ENCODE measurements at places on chromosomes 7 and 10. TPM values are rescaled to one million over a fixed set of nuclear protein-coding genes. Genes with fewer than 3 reads are reported as not detected.

GRCh38 chr10:106565546-106565945 lies 599.0 kb downstream of the SORCS1 start:
- no peak for DNase-seq
- H3K27ac ChIP-seq: no peak overlapping the region
- no peaks in the 10 kb centered on the region for H3K27me3 ChIP-seq
- H3K4me3 ChIP-seq: no peak overlapping the region

DNA sequence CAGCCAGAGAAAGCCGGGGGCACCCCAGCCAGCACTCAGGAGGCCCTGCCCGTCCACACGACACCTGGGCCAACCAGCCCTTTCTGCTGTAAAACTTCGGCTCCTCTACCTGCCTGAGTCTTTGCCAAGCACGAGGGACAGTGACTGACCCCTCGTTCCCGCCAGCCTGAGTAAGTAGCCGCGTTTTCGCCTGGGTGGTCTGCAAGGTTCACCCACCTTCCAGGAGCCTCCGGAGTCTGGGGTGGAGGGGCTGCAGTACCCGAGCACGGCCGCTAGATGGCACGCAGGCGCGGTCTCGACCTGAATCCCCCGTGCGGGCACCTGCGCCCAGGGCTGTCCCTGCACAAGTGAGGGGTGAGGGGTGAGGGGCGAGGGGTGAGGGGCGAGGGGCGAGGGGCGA lies 192.7 kb downstream of the PTPRN2 start:
- H3K27ac ChIP-seq: no peak overlapping the region
- no peak overlapping the region for H3K4me3 ChIP-seq
- peak; percentile 45 for DNase-seq
- no peaks in the 10 kb centered on the region for H3K27me3 ChIP-seq
- H3K4me1 ChIP-seq: no peaks in the 10 kb centered on the region

- H3K27ac ChIP-seq: no peak overlapping the region
- DNase-seq: no peak
- H3K4me3 ChIP-seq: no peak overlapping the region
- no peaks in the 10 kb centered on the region for H3K27me3 ChIP-seq
- no peaks in the 10 kb centered on the region for H3K4me1 ChIP-seq
- no peaks in the 10 kb centered on the region for H3K36me3 ChIP-seq
Observed at GRCh38 chr10:129853562-129853903, 110.5 kb downstream of the EBF3 start.

The PDE6C gene
- not detected for total RNA-seq

- peak overlapping the region; percentile 45 for H3K27ac ChIP-seq
- H3K4me3 ChIP-seq: no peak overlapping the region
- H3K4me1 ChIP-seq: peaks cover 49% of the 10 kb centered on the region
- DNase-seq: no peak
- peaks cover 26% of the 10 kb centered on the region for H3K36me3 ChIP-seq
Observed at GRCh38 chr7:44415510-44415909, 74.9 kb downstream of the NUDCD3 start.

DNA sequence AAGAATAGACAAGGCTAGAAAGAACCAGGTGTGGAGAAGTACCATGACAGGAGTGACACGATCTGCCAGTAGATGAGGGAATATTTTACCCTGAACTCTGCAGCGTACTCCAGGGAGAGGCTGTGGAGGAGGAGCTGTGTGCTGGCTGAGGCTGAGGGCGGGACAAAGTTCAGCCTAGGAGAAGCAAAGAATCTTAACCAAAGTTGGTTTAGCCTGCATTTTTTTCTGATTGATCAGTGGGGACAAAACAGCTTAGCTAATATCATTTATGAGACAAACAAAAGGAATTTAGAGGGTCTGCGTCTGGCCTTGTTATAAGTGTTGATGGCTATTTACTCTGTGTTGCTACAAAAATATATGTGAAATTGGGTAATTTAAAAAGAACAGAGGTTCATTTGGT lies 5.2 kb upstream of the NPSR1 start:
- peak; percentile 67 for DNase-seq
- H3K4me3 ChIP-seq: peak overlapping the region; percentile 52
- H3K27ac ChIP-seq: peak overlapping the region; percentile 75
- H3K4me1 ChIP-seq: peaks cover 62% of the 10 kb centered on the region
- H3K36me3 ChIP-seq: peaks cover 13% of the 10 kb centered on the region

DNA sequence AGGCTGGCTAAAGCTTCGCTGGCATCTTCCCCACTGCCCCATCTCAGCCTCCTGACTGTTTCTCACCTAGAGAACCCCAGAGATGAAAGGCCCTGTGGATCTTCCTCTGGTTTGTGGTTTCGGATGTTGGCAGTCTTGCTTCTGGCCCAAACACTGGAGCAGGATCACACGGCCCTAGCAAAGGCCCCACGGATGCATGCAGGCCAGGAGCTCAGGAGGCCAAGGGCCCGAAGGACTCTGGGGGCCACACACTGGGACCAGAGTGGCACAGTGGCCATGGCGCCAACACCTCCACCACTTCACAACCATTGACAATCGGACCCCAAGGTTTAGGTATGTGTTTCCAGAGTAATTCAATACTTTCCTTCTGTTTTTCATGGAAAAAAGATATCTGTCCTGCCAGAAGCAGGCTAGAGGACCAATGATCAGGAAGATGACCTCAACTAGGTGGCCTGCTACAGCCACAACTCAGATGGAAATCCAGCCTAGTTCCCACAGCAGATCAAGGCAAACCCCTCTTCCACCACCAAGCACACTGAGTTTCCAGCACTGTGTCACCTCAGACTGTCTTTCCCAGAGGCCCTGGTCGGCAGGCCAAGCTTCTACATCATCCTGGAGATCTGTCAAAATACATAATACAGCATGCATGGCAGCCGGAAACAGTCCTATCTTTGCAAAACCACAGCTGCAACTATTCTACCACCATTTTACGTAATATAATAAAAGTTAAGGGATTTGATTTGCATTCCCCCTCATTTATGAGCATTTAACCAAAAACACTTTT lies 53.0 kb downstream of the CTBP2 start:
- H3K4me1 ChIP-seq: peaks cover 9% of the 10 kb centered on the region
- no peaks in the 10 kb centered on the region for H3K27me3 ChIP-seq
- H3K4me3 ChIP-seq: no peak overlapping the region
- H3K36me3 ChIP-seq: peaks cover 45% of the 10 kb centered on the region
- H3K27ac ChIP-seq: no peak overlapping the region

DNA sequence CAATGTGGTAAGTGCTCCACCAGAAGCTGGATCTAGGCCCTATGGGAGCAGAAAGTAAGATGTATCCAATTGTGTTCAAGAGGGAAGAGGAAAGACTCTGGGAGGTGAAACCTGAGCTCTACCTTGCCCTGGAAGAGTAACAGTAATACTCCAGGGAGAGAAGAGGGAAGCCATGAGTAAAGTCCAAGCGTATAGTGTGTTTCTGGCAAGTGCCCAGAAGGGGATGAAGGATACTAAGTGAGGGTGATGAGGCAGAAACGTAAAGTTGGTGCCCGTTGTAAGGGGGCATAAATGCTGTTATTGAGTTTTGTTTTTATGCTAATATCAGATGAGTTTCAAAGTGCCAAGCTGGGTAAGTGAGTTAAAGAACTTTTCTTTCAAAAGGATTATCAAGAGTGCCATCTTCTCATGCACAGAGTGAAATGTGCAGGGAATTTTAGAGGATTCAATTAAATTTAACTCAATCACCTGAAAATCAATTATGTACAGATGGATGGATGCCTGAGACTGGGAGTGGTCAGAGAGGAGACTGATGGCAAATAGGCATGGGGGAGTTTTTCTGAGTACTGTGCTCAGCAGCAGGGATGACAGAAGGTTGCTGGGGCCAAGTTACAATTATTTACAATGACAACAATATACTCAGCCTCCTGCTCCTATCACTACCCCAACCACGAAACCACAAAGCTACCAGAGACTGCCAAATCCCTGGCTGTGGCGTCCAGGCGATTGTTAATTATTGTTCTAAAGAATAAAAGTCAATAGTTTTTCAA lies 123.3 kb upstream of the LAMB4 start:
- peaks cover 26% of the 10 kb centered on the region for H3K4me1 ChIP-seq
- H3K4me3 ChIP-seq: peak overlapping the region; percentile 25

The UNCX gene
- total RNA-seq: not detected

GRCh38 chr10:71303569-71303907 lies 15.5 kb upstream of the SLC29A3 start:
- DNase-seq: no peak
- no peak overlapping the region for H3K4me3 ChIP-seq
- no peaks in the 10 kb centered on the region for H3K36me3 ChIP-seq
- no peaks in the 10 kb centered on the region for H3K4me1 ChIP-seq

GRCh38 chr7:138499340-138499739 lies 39.3 kb downstream of the TRIM24 start:
- no peaks in the 10 kb centered on the region for H3K27me3 ChIP-seq
- no peaks in the 10 kb centered on the region for H3K4me1 ChIP-seq
- no peak for DNase-seq
- peaks cover 7% of the 10 kb centered on the region for H3K36me3 ChIP-seq
- H3K27ac ChIP-seq: no peak overlapping the region

DNA sequence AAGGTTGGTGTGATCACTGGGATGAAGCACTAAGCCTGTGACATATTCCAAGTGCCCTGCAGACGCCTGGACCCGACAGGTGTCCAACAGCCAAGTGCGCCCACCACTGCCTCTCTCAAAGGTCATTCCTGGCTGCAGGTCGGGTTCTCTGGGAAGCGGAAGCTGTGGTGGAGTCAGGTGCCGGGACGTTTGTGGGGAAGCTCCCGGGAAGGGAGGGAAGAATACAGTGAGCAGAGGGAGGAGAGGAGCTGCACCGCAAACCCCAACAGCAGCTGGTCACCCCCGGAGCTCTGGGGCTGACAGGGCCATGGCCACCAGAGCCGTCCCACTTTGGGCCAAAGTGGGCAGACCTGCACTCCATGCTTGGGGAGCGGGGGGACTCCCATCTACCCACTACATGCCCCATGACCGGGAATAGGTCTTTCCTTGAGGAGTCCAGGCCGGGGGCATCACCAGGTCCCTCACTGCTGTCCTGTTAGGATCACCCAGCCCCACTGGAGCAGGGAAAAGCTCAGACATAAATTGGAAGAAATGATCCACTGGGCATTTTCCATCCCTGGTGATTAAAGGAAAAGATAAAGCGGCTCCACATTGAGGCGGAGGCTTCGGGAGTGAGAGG lies 84.5 kb upstream of the PPP2R2D start:
- H3K27me3 ChIP-seq: peaks cover 57% of the 10 kb centered on the region
- no peak overlapping the region for H3K4me3 ChIP-seq
- H3K27ac ChIP-seq: no peak overlapping the region
- no peaks in the 10 kb centered on the region for H3K36me3 ChIP-seq
- no peak for DNase-seq

The MRLN gene
- not detected for total RNA-seq

DNA sequence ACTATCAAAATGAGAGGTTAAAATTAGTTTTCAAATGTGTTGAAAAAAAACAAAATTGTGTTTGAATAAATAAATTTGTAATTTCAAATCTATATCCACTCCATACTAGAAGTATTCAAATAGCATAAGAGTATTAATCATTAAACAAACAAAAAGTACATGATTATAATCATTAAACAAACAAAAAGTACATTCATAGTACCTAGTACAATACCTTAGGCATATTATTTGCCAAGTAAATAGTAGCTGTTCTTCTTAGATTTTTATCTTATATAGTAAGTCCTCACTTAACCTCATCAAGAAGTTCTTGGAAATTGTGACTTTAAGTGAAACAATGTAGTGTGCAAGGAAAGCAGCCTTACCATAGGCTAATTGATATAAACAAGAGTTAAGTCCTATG lies 349.3 kb upstream of the VWC2 start:
- H3K4me3 ChIP-seq: no peak overlapping the region
- no peak for DNase-seq
- no peak overlapping the region for H3K27ac ChIP-seq
- H3K27me3 ChIP-seq: no peaks in the 10 kb centered on the region
- no peaks in the 10 kb centered on the region for H3K4me1 ChIP-seq
- no peaks in the 10 kb centered on the region for H3K36me3 ChIP-seq

The FAM200A gene
- total RNA-seq: 3.9 TPM

The TUBAL3 gene
- not detected for total RNA-seq

The BTBD16 gene
- not detected for total RNA-seq

The AOAH gene
- not detected for total RNA-seq

DNA sequence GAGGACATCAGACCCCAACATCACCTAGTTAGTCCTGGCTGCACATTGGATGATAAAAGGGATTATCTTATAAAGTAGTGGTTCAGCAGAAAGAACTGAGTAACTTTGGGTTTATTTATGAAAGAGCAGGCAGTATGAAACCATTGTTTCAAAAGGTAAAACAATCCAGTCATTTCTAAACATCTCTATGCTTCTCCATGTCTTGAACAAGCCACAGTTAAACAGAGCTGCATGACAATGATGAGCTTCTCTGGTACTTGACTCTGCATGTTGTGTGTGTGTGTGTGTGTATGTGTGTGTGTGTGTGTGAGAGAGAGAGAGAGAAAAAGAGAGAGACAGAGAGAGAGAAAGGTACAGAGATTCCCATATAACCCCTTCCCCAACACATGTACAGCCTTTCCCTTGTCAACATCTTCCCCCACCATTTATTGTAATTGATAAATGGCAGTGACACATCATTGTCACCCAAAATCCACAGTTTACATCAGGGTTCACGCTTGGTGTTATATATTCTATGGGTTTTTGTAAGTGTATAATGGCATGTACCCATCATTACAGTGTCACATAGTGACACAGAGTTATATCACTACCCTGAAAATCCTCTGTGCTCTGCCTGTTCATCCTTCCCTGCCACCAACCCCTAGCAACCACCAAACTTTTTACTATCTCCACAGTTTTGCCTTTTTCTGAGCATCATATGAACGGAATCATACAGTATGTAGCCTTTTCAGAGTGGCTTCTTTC lies 32.8 kb upstream of the SLC18A3 start:
- DNase-seq: no peak
- no peaks in the 10 kb centered on the region for H3K27me3 ChIP-seq
- no peaks in the 10 kb centered on the region for H3K36me3 ChIP-seq

GRCh38 chr10:71268758-71269157 lies 50.3 kb upstream of the SLC29A3 start:
- no peak for DNase-seq
- H3K36me3 ChIP-seq: no peaks in the 10 kb centered on the region
- peaks cover 71% of the 10 kb centered on the region for H3K27me3 ChIP-seq
- H3K4me1 ChIP-seq: no peaks in the 10 kb centered on the region
- H3K27ac ChIP-seq: no peak overlapping the region
- H3K4me3 ChIP-seq: no peak overlapping the region

The OAT gene
- total RNA-seq: 53.0 TPM

- no peaks in the 10 kb centered on the region for H3K4me1 ChIP-seq
- no peaks in the 10 kb centered on the region for H3K27me3 ChIP-seq
- no peak overlapping the region for H3K27ac ChIP-seq
- no peak for DNase-seq
Observed at GRCh38 chr10:30812018-30812851, 182.7 kb upstream of the LYZL2 start.

GRCh38 chr7:159250471-159250870 lies 105.8 kb upstream of the VIPR2 start:
- no peak for DNase-seq
- no peaks in the 10 kb centered on the region for H3K27me3 ChIP-seq
- no peaks in the 10 kb centered on the region for H3K4me1 ChIP-seq
- no peak overlapping the region for H3K27ac ChIP-seq

GRCh38 chr7:24718431-24718831 lies 38.8 kb downstream of the GSDME start:
- no peaks in the 10 kb centered on the region for H3K36me3 ChIP-seq
- no peak for DNase-seq
